ENCODE measurements at places on chromosomes 7 and 10.
A peak's percentile ranks its signal among the peaks of the same experiment; 100 is the strongest.

- no peak for DNase-seq
These were observed 18.6 kb upstream of the DRGX start for GRCh38 chr10:49414496-49414895.

- DNase-seq, result peak; percentile 63
These were observed 43.9 kb upstream of the PODXL start for GRCh38 chr7:131600085-131600881.

- no peak for DNase-seq
These were observed 60.6 kb upstream of the AKR1C1 start for GRCh38 chr10:4902571-4903011.

DNA sequence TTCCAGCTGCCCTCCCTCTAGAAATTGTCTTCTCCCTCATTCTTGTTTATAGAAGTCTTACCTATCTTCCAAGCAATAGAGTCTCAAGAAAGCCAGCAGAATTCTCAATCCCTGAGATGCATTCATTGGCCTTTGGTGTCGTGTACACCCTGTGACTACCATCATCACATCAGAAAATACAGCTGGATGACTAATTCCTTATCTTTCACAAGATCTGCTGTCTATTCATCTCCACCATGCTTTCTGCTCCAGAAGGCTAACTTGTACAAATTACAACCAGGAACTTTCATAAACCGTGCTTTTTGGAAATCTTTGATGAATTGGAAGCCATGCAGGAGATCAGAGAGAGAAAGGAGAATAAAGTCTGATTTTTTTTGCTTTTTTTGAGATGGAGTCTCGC is 1062.9 kb upstream of the GHITM start:
- peak; percentile 12 for DNase-seq

DNA sequence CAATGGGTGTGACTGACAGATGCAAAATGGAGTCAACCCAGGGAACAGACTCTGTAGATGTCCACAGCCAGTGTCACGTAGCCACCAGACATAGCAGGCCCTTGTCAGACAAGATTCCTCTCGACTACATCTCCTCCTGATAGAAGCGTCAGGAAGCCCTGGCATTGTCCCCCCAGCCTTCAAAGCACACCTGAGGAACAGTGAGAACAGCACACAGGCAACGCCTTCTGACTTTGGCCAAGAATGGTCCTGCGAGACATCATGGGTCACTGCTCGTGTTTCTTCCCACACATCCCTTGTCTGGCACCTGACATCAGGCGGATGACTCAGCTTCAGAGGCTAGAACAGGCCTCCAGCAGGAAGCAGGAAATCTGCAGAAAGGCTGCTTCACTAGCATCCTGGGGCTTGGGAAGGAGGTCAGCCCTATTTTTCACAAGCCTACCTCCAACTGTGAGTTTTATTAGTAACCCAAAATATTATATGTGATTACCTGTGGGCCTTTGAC is 52.8 kb upstream of the GPR26 start:
- DNase-seq, result no peak

- no peak for DNase-seq
These were observed 48.2 kb downstream of the ARMH3 start for GRCh38 chr10:102007796-102008195.

DNA sequence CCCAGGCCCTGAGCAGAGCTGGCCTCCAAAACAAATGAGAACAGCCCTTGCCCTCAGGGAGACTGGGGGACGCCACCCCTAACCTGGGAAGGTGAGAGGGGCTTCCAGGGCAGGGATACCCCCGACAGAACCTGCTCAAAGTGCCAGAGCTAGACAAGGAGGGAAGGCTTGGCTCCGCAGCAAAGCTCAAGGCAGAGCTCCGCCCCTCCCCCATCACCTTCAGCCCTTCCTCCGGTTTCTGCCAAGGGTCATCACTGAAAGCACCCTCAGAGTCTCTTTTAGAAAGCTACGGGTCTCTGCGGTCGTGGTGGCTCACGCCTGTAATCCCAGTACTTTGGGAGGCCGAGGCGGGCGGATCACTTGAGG is 73.4 kb upstream of the CUX1 start:
- DNase-seq, result no peak

- DNase-seq, result no peak
These were observed 226.9 kb downstream of the ABCA13 start for GRCh38 chr7:48398191-48398590.

DNA sequence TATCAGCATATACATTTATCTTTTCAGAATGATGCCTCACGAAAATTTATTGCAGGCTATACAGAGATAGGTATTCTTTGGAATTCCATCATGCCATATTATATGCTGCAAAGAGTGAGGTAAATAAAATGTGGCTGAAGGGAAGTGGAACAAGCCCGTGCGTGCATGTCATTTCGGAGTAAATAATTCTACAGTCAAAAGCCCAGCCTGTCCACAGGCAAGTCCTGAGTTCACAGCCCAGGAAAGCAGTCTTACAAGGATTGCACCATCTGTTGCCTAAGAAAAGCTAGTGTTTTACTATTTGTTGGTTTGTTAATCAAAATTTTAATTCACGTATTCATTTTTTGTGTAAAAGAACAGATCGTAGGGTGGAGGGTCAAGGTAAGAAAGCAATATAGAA is 292.4 kb upstream of the AKR1E2 start:
- no peak for DNase-seq

- peak; percentile 84 for DNase-seq
These were observed 131.6 kb downstream of the HGF start for GRCh38 chr7:81638198-81638597.

DNA sequence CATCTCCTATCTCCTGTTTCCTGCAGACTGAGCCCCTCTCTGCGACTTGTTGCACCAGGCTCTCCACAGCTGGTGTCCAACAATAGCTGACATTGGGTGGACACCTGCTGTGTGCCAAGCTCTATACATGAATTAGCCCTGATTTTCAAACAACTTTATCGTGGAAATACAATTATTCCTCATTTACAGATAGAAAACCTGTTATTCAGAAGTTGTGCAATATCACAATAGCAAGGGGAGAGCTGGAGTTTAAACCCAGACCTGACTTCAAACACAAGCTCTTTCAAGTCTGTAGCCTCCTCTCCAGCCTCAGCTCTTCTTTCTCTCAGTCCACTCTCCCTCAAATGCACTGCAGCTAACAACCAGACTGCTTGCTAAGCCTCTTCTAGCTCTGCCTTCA is 168.8 kb downstream of the HECW1 start:
- DNase-seq, result no peak

DNA sequence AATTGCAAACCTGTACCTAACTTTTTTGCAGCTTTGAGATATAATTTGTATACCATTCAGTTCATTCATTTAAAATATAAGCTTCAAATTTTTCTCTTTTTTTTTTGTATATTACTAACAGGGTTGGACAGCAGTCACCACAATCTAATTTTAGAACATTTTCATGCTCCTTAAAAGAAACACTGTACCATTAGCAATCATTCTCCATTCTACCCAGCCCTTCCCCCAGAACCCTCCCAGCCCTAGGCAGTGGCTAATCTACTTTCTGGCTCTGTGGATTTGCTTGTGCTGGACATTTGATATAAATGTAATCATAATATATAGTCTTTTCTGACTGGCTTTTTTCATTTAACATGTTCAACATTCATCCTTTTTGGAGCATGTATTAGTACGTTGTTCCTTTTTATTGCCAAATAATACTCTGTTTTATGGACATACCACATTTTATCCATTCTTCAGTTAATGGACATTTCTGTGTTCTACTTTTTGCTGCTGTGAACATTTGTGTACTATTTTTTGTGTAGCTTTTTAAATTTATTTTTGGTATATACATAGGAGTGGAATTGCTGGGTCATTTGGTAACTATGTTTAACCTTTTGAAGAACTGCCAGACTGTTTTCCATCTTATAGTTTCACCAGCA is 40.9 kb upstream of the ST7 start:
- DNase-seq, result no peak

GRCh38 chr10:67110286-67110685 is 184.4 kb downstream of the LRRTM3 start:
- DNase-seq, result no peak

DNA sequence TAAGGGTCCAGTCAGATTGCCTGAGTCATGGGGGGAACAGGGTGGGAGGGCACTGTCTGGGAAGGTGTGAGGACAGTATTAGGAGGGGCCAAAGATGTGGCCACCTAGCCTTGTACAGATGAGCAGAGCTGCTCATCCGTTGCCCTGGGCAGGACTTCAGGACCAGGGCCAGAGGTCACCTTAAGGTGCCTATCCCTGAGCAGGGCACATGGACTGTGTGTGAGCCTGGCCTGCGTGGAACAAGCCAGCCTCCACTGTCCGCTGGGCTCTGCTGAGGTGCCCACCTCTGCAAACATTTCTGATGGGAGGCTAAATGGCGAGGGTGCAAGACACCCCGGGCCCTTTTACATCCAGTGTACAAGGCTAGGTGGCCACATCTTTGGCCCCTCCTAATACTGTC is 3.4 kb upstream of the OPN1SW start:
- no peak for DNase-seq

DNA sequence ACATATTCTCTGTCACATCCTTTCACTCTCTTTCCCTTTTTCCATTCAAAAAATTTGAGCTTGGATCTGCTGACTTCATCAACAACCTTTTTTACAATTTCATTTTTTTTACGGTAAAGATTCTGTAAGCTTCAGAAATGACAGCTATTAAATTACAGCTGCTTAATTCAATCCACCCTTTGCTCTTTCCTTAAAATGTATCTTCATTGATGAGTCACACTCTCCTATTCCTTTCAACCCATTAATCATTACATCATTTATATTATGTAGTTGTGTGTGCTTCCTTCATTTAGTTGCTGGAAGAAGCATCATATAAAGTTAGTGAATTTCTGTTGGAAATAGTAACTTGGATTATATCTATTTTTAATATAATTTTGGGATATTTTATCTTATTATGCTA is 67.1 kb upstream of the MAGI2 start:
- DNase-seq, result peak; percentile 58

DNA sequence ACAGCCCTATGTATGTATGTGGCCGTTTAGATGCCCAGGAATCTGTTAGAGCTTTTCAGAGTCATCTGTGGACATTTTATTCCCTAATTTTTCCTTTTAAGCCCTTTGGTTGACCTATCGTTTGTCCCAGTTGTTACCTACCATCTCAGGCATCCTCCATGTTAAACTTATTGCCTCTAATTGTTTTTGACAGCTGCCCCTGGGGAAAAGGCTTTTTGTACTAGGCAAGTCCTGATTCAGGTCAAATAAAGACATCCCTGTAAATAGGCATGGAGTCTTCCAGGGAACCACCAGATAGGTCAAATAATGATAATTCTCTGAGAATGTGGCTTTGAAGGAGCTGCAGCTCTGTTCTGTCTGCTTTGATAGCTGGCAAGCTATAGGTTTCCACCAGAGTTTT is 87.7 kb upstream of the CYP26C1 start:
- DNase-seq, result no peak

DNA sequence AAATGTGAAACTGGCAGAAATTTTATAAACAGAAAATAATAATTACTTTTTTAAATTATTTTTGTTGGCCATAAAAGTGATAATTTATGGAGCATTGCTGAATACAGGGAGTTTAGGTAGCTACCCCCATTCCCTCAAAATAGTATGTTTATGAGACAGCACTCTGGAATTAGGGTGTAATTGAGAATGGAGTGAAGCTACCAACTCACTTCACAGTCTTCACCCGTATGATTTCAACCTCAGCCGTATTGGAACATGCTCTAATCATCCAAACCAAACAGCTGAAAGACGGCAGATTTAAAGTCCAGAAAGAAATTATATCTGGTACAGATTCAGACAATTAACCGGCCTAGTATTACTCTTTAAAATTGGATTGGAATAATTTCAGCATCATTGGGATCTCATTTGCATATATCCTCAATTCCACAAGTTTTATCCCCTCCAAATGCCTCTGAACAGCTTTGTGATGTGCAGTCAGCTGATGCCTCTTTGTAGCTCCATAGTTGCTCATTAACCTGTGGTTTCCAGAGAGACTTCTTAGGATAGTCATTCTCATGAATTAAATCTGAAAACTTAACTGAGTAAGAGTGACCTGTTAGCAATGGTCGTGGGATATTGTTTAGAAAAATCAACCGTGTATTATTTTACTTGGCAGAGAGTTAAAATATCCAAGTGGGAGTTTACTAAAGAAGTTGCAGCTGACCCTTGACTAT is 59.1 kb upstream of the GJD4 start:
- DNase-seq, result no peak

DNA sequence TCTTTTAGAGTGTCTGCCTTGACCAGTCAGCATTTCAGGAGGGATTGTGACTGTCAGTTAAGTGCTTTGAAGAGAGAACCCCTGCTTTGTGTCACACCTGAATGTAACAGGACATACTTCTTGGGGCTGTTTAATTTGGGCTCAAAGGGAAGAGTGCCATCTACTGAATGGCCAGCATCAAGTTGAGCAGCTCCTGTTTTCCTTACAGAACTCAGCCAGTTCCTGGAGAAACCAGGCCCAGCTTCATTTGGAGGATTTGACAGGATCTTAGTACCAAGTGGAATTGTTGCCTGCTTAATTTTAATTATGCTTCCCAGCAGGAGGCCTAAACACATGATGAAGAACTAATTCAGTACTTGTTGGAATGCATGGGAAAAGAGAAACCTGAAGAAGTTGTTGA is 8.3 kb downstream of the ADD3 start:
- no peak for DNase-seq

DNA sequence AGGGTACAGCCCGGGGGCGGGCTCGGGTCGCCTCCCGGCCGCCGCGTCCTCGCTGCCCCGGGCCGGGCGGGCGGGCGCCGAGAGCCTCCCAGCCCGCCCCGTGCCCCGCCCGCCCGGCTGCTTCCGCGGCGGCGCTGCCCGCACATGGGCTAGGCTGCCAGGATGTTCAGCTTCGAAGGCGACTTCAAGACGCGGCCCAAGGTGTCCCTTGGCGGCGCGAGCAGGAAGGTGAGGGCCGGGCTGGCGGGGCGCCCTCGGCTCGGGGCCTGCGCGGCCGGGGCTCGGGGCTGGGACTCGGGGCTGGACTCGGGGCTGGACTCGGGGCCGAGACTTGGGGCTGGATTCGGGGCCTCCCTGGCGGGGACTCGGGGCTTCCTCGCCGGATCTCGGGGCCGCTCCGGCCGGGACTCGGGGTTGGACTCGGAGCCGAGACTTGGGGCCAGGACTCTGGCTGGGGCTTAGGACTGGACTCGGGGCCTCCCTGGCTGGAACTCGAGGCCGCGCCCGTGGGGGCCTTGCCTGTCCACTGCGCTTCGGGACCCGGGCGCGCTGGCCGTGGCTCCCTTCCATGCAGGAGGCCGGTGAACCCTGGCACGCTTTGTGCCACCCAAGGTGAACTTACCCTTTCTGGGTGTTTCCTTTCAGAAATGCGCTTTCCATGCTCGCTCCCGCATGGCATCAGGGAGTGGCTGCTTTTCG is 534 bp downstream of the UBE3C start:
- peak; percentile 14 for DNase-seq

Measured in COLO829 (cell line).